ENCODE measurements at places on chromosomes 12 and 14.

GRCh38 chr14:22747769-22748168 lies 18.7 kb upstream of the OXA1L start:
- DNase-seq = no peak

DNA sequence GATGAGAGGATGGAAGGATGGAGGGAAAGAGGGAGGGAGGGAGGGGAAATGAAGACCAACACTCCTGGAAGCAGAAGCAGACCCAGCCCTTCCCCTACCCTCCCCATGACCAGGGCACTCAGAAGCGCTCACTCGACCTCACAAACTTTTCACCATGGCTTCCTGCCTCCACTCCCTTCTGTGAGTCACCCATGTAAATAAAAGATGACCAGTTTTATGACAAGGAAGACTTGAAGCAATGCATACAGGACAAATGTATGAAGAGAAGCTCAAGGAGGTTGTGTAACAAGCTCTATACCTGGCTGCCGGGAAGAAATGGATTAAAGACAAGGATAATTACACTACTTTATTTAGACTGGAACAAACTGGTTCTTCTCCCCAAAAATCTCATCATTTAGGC lies 63.8 kb downstream of the CDC42BPB start:
- DNase-seq = no peak

- DNase-seq = no peak
Measured at GRCh38 chr12:89245090-89245489, 107.2 kb downstream of the DUSP6 start.

DNA sequence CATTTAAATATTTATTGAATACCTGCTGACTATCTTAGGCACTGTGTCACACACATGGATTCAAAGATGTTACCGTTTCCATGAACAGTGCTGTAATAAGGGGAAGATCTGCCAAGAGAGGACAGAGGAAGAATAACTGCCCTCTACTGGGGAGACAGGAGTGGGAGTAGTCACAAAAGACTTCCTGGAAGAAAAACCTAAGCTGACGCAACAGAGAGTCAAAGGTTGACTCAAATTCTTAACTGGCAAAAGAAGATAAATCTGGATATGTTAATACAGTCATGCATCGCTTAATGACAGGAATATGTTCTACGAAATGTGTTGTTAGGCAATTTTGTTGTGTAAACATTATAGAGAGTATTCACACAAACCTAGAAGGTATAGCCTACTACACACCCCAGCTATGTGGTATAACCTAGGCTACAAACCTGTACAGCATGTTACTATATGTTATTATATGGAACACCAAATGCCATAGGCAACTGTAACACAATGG lies 51.5 kb downstream of the DCAF5 start:
- DNase-seq = peak; percentile 28

- no peak for DNase-seq
Measured at GRCh38 chr14:105150368-105151083, 18.1 kb downstream of the JAG2 start.

DNA sequence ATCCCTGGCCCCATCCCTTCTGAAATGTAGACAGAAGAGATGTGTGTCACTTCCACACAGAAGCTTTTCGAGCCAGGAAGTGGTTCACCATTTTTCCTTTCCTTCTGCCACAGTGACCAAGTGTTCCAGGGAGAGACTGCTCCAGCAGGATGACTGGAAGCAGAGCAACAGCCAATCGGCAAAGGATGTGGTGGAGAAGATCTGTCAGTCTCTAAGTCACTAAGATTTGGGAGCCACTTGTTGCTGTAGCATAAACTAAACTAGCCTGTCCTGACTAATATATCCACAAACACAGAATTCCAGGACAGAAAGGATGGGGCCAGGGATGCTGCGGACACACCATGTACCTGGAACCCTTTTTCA lies 42.9 kb downstream of the DUSP6 start:
- no peak for DNase-seq

DNA sequence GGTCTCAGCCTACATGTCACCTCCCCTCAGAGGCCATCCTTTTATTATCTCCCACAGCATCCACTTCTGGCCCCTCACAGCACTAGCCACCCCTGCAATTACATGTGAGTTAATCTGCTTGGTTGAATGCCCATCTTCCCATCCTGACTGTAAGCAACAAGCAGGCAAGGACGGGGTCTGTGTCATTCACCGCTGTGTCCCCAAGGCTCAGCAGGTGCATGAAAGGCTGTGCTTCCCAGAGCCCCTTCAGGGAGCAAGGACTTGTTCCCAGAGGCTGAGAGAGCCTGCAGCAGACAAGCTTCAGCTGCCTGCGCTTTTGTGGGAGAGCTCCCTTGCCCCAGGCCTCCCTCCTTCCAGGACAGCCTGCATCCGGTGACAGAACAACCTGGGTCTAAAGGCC lies 172.7 kb upstream of the GSC start:
- no peak for DNase-seq

DNA sequence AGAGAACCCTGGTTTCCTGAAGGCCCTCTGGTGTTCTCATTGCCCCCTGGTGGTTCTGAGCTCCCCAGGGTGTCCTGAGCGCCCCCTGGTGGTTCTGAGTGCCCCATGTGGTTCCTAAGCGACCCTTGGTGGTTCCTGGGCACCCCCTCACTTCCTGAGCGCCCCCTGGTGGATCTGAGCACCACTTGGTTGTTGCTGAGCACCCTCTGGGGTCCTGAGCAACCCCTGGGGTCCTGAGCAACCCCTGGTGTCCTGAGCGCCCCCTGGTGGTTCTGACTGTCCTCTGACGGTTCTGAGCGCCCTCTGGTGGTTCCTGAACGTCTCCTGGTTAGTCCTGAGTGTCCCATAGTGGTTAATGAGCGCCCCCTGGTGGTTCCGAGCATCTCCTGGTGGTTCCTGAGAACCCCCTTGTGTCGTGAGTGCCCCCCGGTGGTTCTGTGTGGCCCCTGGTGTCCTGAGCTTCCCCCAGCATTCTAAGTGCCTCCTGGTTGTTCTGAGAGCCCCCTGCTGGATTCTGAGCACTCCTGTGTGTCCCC lies 568.3 kb downstream of the TMEM121 start:
- DNase-seq = no peak

DNA sequence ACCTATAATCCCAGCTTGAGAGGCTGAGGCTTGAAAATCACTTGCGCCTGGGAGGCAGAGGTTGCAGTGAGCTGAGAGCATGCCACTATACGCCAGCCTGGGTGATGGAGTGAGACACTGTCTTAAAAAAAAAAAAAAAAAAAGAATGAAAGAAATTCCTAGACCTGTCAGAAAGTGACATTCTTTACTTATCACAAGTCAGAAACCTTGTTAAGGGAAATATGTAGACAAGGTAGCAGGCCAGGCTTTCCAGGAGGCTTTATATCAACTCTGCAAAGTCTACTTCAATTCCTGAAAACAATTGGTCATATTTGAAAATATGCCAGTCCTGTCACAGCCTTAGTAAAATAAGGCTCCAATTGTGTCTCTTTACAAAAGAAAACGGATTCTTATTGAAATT lies 19.1 kb upstream of the MMP19 start:
- no peak for DNase-seq

- peak; percentile 24 for DNase-seq
Measured at GRCh38 chr12:76449583-76449982, 101.4 kb upstream of the BBS10 start.

DNA sequence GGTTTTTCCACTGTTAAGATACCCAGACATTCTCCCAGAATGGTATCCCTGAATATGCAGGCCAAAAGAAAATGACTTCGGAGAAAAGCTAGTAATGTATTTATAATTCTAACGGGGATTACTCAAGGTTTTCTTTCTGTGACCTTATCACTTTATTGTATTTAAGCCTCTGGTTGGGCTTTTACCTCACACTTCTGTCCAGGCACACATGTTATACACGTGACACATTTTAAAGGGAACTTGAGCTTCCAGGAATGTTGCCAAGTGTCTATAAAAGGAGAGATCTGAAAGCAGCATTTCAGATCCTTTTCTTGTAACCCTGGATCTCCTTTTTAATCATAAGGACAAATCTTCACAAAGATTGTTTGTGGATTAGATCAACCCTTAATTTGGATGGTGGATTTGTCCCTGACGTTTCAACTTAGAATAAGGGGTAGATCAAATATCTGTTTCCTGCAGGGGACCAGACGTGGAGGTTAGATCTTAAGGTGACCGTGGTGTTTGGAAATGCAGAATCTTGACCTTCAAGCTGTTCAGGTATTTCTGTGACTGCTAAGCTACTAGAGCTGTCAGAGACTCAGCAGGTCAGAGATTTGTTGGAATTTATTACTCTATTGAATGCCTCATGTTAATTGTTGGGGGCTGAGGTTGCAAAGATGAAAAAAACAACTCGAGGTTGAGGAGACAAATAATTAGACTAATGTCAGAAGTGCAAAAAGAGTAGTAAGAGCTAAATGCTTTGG lies 1.5 kb downstream of the CIPC start:
- peak; percentile 68 for DNase-seq

All from foreskin melanocyte (primary cell).